ENCODE measurements at places on chromosomes 1 and 21.

GRCh38 chr1:229037806-229038405 lies 233.0 kb upstream of the RAB4A start:
- no peak for DNase-seq

GRCh38 chr21:35405981-35406380 lies 356.9 kb upstream of the RUNX1 start:
- no peak for DNase-seq

GRCh38 chr1:226233293-226233692 lies 9.8 kb downstream of the MIXL1 start:
- DNase-seq = no peak

DNA sequence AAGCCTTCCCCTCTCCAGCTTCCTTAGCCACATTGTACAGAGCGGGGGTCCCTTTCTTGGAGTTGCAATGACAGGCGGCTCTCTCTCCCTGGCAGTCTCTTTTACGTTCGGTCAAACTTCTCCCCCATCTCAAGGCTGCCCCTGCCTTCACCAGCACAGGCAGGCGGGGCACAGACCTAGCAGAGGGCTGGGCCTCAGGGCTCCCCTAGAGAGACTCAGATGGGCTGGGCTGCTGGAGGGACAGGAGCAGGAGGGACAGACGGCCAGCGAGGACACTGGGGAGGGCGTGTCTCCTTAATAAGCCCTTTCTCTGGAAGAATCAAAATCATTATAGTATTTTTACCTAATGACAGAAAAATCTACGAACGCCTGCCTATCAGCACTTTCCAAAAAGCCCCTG lies 79.6 kb downstream of the CASZ1 start:
- DNase-seq = no peak
